ENCODE measurements at places on chromosomes 1 and 21.

GRCh38 chr1:89957107-89957506 lies 37.8 kb upstream of the ZNF326 start:
- no peak for DNase-seq

GRCh38 chr1:114024049-114024448 lies 44.8 kb downstream of the OLFML3 start:
- DNase-seq = no peak

- DNase-seq = peak; percentile 77
Observed at GRCh38 chr1:48202030-48202752, 20.3 kb upstream of the SLC5A9 start.

- no peak for DNase-seq
Observed at GRCh38 chr1:116814926-116815723, 60.9 kb downstream of the CD2 start.

- DNase-seq = no peak
Observed at GRCh38 chr21:41614511-41614910, 106.6 kb upstream of the TMPRSS2 start.

GRCh38 chr1:114853584-114853983 lies 1.1 kb upstream of the SYCP1 start:
- DNase-seq = no peak

DNA sequence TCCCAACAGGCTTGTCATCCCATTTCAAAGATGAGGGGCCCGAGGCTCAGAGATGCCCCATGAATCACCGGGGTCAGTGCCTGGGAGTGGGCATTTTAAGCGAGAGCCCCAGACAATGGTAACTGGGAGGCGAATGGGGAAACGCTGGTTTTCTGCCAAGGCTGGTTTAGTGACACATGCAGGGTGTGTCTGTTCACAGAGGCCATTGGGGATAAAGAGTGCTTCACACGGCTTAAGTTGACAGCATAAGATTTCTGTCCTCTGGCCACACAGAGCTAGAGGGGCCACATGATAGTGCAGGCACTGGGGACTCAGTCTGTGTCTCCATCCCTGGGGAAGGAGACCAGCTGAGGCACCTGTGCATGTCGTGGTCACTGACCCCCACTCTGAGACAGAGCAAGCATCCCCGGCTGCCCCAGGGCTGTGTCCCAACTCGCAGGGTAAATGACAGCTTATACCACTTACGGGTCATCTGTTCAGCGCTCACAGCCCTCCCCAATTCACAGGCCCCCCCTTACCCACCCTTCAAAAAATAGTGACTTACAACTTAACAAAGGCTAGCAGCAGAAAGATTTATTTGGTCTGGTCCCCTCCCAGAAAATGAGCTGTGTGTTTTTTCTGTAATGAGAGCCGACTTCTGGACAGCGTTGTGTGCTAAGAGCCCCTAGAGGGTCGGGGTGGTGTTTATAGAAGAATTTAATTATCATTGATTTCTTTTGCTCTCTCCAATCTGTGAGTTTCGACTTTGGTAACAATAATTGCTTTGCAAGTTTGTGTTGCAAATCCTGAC lies 34.9 kb upstream of the ARHGEF16 start:
- DNase-seq = no peak

- no peak for DNase-seq
Observed at GRCh38 chr1:246579818-246580217, 13.6 kb downstream of the CNST start.

DNA sequence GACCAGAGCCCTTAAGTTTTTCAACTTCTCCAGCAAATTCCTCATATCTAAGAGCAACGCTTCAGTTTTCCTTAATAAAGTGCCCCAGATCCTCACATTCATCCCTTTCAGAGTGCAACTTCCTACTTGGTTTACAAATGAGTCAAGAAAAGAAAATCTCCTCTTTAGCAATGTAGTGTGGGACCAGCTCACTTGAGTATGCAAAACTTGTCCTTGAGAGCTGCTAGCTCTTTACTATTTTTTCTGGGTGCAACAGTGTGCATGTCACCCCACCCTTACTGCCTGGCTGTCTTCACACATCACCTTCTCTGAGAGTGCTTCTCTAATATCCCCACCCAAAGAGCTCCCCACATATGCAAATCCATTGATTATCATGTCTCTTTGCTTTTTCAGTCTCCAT lies 203.1 kb upstream of the CAMK1G start:
- DNase-seq = no peak

- peak; percentile 51 for DNase-seq
Observed at GRCh38 chr1:109275706-109276345, 7.1 kb downstream of the PSRC1 start.

- DNase-seq = peak; percentile 76
Observed at GRCh38 chr21:25708467-25709065, 26.1 kb downstream of the ATP5PF start.

- no peak for DNase-seq
Observed at GRCh38 chr1:179708434-179709195, 34.5 kb upstream of the FAM163A start.

GRCh38 chr1:45116340-45116739 lies 90.1 kb downstream of the ZSWIM5 start:
- no peak for DNase-seq

GRCh38 chr1:16913181-16913832 lies 8.4 kb upstream of the CROCC start:
- DNase-seq = peak; percentile 60
